ENCODE measurements at places on chromosomes 3 and 15.

DNA sequence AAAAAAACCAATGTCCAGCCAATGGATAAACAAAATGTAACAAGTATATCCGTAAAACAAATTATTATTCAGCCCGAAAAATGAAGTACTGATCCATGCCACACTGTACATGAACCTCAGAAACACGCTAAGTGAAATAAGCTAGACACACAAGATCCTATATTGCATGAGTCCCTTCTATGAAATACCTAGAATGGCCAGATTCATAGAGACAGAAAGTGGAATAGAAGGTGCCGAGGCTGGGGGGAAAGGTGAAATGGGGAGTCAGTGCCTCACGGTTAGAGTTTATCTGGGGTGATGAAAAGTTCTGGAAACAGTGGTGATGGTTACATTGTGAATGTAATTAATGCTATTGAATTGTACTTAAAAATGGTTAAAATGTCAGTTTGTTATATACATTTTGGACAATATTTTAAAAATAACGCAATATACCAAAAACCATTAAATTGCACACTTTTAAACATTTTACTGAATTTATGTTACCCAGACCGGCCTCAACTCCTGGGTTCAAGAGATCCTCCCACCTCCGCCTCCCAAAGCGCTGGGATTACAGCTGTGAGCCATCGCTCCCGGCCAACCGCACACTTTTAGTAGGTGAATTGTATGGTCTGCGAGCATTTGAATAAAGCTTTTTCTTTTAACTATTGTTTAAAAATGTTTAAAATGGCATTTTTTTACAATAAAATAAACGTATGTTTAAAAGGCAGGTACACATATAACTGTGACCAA lies 2.1 kb downstream of the RNF168 start:
- DNase-seq = no peak

DNA sequence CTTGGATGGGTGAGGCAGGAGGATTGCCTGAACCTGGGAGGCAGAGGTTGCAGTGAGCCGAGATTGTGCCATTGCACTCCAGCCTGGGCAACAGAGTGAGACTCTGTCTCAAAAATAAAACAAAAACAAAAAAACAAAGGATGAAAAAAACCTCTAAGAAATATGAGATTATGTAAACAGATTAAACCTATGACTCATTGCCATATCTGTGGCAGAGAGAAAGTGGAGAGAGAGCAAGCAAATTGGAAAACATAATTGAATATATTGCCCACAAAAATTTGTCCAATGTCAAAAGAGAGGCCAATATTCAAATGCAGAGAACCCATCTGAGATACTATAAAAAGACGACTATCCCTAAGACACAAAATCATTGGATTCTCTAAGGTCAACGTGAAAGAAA lies 1106.0 kb downstream of the OTOL1 start:
- DNase-seq = no peak

GRCh38 chr15:70152070-70152480 lies 54.4 kb upstream of the TLE3 start:
- DNase-seq = no peak

- no peak for DNase-seq
These were observed 229.1 kb upstream of the CBLB start for GRCh38 chr3:106097817-106098435.

GRCh38 chr3:18035641-18036449 lies 293.4 kb upstream of the TBC1D5 start:
- no peak for DNase-seq

GRCh38 chr3:177647876-177648275 lies 450.6 kb upstream of the TBL1XR1 start:
- DNase-seq = no peak

DNA sequence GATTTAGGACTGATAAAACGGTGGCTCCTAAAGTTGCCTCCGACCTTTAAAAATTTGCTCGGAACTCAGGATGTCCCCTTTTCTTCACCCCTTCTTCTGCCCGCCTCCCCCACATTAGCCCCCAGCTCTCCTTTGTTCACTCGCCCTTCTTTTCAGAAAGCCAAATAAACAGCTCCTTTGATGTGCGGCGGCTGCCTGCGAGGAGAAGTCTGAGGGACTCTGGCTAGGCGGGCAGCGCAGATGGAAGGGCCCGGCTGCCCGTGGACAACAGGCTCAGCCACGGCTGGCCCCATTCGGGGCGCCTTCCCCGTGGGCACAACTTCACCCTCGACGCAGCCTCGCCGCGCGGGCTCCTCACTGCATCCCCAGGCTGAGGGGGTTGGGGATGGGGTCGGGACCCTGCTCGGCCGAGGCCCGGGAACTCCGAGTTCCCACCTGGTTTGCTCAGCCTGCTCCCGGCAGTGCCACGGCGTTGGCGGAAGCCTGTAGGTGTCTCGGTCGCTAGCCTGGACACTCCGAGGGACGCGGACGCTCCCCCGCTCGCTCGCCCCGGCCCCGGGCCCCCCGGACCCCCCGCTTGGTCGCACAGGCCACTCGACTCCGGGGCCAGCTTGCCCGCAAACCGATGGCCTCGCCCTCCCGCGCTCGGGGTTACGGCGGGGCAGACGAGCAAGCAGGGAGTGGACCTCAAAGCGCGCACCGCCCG lies 897 bp upstream of the TLE3 start:
- peak; percentile 12 for DNase-seq

DNA sequence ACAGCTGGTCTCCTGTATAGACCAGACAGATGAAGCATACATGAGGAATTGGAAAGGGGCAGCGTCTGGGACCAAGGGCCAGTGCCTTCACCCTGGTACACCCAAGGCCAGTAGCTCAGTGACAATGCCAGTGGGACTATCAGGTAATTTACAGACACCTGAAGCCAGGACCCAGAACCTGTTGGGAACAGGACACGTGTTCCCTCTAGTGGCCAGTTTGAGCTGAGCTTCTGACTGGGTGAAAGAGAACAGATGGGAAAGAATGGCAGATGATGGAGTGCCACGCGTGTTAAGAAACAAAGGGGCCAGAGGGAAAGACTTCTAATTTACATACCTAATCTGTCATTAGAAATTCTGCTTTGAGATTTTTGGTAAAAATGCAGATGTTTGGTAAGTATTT lies 5.1 kb upstream of the SLC25A38 start:
- no peak for DNase-seq

DNA sequence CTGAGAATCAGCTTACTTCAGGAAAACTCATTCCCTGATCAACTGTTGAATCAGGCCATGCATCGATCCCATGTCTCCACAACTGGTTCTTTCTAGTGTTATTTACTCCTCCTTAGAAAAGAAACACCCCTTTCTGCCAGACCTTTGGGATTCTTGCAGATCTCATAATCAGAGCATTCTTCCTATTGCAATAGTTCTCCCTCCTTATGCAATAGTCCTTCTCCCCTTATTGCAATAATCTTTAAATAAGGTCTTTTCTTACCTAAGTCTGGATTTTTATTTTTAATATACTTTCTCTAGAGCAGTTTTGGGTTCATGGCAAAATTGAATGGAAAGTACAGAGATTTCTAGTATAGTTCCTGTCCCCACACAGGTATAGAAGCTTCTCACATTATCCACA lies 141.9 kb upstream of the SGO1 start:
- no peak for DNase-seq

GRCh38 chr3:126399351-126399735 lies 4.6 kb downstream of the CFAP100 start:
- DNase-seq = no peak

DNA sequence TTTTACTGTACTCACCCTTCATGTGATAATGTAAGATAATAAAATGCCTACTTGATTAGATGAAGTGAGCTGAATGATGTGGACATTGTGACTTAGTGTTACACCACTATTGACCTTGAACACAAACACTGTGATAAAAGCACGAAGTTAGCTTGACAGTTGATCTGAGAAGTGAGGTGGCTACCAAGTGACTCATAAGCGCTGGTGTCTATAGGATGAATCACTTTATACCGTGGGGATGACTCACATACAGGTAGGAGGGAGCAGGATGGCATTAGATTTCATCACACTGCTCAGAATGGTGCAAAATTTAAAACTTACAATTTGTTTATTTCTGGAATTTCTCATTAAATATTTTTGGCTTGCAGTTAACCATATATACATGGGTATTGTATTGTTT lies 174.7 kb upstream of the CNTN3 start:
- no peak for DNase-seq

- no peak for DNase-seq
These were observed 7.2 kb downstream of the ISG20 start for GRCh38 chr15:88646088-88646405.

GRCh38 chr15:49185473-49185872 lies 15.4 kb downstream of the GALK2 start:
- no peak for DNase-seq

DNA sequence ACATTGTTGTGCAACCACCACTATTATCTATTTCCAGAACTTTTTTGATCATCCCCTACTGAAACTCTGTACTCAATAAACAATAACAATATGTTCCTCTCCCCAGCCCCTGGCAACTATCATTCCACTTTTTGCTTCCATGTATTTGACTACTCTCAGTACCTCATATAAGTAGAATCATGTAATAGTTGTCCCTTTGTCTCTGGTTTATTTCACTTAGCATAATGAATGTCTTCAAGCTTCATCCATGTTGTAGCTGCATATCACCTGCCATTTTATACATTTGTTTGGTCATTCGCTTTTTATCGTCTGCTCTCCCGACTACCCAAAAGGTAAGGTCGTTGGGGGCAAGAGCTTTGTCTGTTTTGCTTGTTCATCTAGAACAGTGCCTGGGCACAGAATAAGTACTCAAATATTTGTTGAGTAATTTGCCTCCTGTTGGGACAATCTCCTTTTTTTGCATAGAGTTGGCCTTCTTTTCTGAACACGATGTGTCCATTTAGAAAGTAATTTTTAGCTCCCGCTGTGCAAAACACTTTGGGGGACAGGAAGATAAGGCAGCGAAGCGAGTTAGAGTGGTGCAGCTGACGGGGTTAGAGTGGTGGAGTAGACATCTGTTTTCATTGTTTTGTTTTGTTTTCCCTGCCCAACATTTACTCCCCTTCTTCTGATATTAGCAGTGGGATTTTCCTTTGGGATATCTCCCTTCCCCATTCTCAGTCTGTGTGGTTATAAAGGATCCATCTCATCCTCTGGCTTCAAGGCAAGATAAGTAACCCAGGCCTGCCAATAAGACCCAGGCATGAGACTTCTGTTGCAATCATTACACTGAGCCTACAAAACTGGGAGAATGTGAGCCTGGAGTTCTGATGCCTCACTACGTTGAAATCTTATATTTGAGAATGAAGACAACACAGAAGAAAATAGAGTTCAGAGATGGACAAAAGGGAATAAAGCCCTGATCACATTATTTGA lies 83.4 kb upstream of the RNU6-1 start:
- DNase-seq = no peak

DNA sequence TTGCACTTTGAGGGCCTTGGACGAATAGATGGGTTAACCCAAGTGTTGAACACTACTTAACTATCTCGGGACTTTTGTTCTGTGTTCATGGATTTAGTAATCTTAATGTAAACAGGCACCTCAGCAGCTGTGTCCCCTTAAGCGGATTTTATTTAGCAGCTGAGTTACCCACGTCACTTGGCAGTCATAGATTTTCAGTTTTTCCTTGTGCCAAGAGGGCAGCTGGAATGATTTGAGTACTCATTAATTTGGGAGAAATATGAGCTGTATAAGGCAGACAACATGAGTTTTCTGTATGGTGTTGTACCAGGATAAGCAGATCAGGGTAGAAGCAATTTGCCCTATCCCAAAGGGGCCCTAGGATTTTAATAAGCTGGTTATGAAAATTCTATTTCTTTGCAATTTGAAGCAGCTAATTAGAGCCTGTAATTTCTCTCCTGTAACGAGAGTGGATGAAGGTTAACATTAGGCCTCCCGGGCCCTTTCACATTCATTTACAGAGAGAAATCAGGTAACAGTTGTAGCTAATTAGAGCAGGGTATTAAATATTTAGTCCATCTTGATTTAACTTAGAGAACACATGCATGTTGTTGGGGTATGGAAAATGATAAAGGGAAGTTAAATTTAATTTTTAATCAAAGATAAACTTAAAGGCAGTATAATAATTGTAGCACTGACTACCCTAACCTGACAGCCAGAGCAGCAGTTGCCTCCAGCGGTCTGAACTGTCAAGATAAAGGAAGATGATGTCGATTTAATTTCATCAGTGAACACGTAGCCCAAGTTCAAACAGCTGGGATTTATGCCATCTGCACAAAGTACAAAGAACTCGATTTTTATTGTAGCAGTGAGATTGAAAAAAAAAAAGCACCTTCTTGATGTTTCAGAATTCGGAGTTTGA lies 194.5 kb downstream of the LRTM1 start:
- DNase-seq = no peak

DNA sequence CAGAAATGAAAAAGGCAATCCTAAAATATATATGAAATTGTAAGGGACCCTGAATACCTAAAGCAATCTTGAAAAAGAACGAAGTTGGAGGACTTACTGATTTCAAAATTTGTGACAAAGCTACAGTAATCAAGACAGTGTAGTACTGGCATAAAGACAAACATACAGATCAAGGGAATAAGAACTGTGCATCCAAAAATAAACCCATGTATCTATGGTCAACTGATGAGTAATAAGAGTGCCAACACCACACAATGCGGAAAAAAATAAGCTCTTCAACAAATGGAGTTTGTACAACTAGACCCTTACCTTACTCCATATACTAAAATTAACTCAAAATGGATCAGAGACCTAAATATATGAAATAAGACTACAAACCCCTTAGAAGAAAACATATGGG lies 29.6 kb downstream of the GSK3B start:
- no peak for DNase-seq

DNA sequence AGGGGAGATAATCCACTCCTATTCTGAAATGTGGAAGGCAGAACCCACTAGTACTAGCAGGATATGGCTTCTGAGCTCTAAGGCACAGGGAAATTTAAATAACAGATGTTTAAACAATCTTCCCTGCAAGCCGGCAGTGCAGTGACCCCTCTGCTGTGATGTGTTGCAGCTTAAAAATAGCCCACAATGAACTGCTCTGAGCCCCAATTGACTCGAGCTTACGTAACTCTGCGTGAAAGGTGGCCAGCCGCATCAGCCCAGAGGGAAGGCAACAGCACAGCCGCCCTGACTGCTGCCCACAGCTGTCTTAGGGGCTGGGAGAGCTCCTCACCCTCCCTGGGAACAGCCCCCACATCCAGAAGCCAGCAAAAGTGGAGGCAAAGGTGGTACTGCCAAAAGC lies 12.5 kb upstream of the CAMKV start:
- no peak for DNase-seq

- no peak for DNase-seq
These were observed 58.4 kb upstream of the CDV3 start for GRCh38 chr3:133515127-133515526.
